Stimulated activated CD4-positive, alpha-beta T cell treated with anti-CD3 and anti-CD28 coated beads, Interleukin-2, amount 100 ng/mL, for 24 hours (primary cell): ENCODE measurements at places on chromosomes 2 and 18.
A peak's percentile ranks its signal among the peaks of the same experiment; 100 is the strongest.

DNA sequence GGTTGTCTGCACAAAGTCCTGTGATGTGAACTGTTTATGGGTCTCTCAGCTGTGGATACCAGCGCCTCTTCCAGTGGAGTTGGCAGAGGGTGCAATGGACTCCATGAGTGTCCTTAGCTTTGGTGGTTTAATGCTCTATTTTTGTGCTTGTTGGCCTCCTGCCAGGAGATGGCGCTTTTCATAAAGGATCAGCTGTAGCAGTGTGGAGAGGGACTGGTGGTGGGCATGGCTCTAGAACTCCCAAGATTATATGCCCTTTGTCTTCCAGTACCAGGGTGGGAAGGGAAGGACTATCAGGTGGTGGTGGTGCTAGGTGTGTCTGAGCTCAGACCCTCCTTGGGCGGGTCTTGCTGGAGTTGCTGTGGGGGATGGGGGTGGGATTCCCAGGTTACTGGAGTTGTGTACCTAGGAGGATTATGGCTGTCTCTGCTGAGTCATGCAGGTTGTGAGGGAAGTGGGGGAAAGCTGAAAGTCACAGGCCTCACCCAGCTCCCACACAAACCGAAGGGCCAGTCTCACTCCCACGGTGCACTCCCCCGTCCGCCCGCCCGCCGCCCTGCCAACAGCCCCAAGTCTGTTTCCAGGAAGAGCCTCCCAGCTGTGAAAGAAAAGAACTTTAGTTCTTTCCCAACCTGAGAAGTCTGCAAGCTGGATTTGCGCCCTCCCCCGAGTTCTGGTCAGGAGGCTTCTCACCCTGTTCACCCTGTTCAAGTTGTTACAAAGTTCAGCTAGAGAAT is 108.1 kb downstream of the MARCO start:
- DNase-seq: no peak

DNA sequence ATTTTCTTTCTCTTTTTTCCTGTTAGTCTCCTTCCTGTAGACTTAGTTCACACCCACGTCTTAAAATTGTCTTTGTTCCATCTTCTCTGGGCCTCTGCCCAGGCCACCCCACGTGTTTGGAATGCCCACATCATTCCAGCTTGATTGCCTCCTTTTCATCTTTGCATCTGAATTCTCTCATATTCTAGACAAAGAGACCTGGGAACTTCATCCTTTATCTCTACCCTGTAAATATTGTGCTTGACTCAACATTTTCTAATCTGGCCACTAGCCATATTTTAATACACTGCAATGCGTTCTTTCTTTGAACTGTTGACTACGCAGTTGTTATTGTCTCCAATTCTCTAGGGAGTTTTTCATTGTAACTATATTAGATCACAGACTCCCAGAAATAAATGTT is 187.5 kb upstream of the NRXN1 start:
- no peak for DNase-seq

DNA sequence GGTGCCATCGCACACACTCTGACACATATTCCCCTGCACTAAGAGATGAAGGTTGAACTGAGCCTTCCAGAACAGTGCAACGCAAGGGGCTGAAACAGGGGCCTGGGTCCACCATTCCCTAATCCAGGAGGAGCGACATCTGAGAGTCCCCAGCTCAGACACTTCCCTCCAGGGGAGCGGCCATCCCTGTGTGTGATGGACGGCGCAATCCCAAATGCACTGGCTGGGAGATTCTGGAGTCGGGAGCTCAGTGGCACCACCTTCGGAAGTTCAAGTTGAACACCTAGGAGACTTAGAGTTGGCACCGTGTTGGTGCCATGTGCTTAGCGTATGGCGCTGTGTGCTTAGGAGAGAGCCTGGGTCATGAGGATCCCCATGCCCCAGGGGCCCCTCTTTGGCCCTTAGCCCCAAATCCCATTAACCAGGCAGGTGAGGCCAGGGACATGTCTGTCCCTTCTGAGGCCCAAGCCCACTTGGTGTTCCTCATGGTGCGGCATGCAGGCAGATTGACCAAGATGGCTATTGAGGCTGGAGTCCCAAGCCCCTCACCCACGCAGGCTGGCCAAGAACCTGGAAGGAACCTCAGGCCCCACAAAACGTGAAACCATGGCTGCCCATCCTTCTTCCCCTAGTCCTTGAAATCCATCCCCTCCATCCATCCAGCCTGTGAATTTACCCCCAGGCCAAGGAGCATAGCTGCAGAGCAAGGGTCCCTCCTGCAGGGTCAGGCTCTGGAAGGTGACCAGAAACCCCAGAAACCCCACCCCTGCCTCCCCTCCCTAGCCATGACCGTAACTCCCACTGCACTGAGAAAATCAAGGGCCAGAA is 114.1 kb upstream of the OTOS start:
- DNase-seq: no peak

DNA sequence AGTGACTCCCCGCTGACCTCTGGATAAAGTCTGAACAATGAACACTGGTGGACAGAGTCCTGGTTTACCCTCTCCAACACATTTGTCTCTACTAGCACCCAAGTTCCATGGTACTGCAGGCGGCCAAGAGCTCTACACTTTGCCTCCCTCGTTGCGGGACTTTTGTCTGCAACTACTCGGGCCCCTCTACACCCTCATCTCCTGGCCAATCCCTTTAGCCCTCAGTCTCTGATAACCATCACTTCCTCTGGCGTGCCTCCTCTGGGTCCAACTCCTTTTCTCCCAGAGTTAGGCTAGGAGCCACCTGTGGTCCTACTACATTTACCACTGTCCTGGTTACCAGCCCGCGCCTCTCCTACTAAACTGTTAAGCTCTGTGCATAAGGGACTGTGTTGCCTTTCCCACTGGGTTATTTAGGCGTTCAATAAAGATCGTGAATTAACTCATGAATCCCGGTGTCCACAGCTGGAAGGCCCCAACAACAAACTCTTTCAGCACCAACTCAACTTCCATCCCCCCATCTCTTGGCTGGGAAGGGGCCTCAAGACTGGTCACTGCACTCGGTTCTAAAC is 757 bp downstream of the HDHD2 start:
- no peak for DNase-seq

GRCh38 chr2:36294316-36294721 is 61.3 kb upstream of the CRIM1 start:
- DNase-seq: peak; percentile 25

- peak; percentile 22 for DNase-seq
Observed at GRCh38 chr2:216606551-216607276, 26.5 kb upstream of the IGFBP2 start.

DNA sequence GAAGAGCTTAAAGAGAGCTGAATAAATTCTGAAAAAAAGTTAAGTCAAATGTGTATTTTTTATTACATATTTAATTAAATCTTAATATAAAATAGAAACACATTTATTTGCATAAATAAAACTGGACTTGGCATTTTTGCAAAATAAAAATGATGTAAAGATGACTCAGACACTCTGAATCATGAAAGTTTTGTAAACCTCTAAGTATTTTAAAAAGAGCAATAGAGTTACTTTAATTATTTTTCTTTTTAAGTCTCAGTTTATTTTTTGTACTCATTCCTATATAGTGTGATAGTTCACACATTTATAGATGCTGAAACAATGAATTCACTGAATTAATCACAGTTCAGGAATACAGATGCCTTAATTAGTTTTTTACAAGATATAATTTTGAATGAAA is 109.9 kb upstream of the DTNA start:
- DNase-seq: no peak

- DNase-seq: no peak
Observed at GRCh38 chr2:160735696-160736095, 242.1 kb upstream of the RBMS1 start.

- DNase-seq: no peak
Observed at GRCh38 chr2:176424746-176425145, 155.5 kb downstream of the MTX2 start.

- no peak for DNase-seq
Observed at GRCh38 chr2:191441496-191442214, 196.5 kb downstream of the MYO1B start.

DNA sequence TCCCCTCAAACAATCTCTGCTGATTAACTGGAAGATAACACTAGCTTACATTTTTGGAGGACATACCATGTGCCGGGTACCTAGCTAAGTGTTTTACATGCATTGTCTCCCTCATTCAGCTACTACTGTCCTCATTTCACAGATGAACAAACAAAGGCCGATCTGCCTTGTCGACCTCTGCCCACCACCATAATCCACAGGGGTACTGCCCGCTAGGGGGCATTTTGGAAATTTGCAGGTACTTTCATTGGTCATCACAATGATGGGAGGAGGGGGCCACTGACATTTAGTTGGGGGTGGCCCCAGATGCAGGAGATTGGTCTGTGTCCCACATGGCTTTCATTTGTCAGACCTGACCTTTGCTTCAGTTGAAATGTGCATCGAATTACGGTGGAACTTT is 3.9 kb upstream of the TMEM163 start:
- no peak for DNase-seq

DNA sequence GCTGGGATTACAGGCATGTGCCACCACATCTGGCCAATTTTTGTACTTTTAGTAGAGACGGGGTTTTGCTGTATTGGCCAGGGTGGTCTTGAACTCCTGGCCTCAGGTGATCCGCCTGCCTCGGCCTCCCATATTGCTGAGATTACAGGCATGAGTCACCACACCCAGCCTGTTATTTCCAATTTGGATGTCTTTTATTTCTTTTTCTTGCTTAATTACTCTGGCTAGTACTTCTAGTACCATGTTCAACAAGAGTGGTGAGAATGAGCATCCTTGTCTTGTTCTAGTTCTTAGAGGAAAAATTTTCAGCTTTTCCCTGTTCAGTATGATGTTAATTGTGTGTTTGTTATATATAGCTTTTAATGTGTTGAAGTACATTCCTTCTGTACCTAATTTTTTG is 23.4 kb downstream of the CCDC138 start:
- DNase-seq: no peak

- no peak for DNase-seq
Observed at GRCh38 chr2:47039489-47039870, 115.6 kb downstream of the STPG4 start.

DNA sequence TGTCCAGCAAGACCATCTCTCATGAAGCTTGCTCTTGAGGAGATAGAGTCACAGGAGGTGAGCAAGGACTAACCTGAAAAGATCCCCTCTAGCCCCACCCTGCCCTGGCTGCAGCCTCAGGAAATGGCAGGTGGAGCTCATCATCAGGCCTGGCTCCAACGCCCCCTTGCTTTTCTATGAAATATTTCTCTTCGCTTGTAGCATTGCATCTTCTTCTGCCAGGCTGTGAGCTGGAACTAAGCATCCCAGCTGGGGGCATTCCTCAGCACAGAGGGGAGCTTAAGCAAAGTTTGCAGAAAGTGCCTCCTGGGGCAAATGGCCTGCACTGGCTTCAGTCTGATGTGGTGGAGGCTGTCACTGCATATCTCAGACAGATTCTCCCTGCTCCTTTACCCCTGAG is 90.1 kb upstream of the LGALSL start:
- no peak for DNase-seq

DNA sequence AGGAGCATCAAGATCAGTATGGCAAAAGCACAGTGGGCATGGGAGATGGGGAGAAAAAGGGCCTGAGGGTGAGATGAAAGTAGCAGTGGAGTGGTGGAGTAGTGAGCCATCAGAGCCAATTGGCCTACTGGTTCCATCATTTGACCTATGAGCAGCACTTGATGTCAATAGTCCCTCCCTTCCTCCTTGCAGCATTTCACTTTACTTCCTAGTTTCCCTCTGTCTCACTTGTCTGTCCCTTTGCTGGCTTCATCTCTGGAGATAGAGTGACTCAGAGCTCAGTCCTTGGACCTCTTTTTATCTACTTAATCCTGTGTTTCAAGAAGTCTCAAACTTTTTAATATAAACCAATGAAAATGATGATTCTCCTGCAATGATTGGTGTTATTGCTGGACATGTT is 32.1 kb downstream of the FBXO48 start:
- DNase-seq: no peak

- no peak for DNase-seq
Observed at GRCh38 chr2:47658646-47659320, 124.2 kb upstream of the MSH6 start.

- DNase-seq: no peak
Observed at GRCh38 chr2:134143568-134143967, 110.3 kb upstream of the MGAT5 start.

- no peak for DNase-seq
Observed at GRCh38 chr18:36128530-36128870, 640 bp downstream of the SLC39A6 start.

GRCh38 chr2:65856928-65857327 is 424.5 kb upstream of the SPRED2 start:
- DNase-seq: no peak

DNA sequence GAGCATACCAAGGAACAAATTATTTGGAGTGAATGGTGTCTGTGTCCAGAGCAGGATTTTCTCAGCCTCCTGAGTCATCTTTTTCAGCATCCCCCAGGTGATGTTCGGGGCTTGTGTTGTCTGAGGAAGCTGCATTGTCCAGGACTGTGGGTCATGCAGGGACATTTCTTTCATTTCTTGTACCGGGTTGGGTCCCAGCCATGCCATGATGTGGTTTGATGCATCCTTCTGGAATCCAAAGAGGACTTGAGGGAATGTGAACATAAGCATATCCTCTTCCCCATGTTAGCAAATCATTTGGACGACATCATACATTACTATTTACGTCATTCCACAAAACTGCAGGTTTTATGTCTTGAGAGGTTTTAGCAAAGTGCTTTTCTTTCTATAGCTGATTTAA is 797.8 kb downstream of the CCDC85A start:
- DNase-seq: no peak

DNA sequence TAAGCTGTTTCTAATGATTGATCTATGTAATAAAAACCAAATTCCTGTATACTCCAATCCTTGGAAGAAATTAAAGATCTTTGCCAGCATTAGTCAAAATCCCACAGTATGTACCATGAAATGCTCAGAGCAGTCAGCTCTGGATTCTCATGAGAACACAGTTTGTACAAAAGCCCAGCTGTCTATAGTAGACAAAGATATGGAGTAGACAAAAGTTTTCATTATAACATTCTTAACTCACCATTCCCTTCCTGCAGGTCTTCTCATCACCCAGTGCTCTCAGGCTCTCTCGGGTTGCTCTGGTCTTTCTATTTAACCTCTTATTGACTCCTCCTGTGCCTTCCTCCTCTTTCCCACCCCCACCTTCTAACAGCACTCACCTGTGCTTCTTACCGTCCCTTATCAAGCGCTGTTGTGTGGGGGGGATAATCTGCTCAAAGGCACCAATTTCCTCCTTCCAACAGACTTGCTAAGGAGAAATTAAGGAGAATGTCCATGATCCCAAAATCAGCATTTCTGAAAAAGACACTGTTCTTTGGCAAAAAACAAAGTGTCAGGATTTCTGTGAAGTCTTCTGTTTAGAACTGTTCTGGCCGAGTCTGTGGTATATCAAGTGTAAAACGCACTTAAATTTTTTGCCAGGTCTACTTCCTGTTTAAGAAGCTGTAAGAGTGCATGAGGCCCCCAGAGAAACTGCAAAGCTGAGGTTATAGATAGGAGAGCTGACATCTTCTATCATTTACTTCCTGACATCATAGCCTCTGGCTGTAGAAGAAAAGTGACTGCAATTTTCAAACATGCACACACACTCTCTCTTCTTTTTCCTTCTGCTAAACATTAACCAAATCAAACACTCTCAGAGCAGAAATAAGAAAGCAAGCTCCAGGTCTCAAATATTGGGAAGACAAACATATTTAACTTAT is 144.1 kb downstream of the EVA1A start:
- no peak for DNase-seq
